ENCODE measurements at places on chromosomes 5 and 9. TPM values are rescaled to one million over a fixed set of nuclear protein-coding genes. Genes with fewer than 3 reads are reported as not detected.

GRCh38 chr5:113161806-113162205 lies 185.2 kb downstream of the DCP2 start:
- no peak for DNase-seq

DNA sequence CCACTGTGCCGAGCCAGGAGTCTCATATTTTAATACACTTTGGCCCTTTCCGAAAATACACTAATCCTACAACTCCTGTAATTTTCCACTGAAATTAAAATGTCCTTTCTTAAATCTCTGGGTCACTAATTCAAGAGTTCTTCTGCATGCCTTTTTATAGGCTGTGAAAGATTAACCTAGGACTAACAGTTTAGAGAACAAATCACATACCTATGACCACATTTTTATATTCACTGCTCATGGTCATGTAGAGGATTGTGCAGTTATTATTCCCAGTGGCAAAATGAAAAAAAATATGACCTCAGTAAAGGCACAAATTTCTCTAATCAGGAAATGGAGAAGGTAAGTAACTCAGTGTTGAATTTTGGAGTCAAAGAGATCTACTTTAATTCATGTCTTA lies 33.4 kb downstream of the SLCO4C1 start:
- no peak for DNase-seq

DNA sequence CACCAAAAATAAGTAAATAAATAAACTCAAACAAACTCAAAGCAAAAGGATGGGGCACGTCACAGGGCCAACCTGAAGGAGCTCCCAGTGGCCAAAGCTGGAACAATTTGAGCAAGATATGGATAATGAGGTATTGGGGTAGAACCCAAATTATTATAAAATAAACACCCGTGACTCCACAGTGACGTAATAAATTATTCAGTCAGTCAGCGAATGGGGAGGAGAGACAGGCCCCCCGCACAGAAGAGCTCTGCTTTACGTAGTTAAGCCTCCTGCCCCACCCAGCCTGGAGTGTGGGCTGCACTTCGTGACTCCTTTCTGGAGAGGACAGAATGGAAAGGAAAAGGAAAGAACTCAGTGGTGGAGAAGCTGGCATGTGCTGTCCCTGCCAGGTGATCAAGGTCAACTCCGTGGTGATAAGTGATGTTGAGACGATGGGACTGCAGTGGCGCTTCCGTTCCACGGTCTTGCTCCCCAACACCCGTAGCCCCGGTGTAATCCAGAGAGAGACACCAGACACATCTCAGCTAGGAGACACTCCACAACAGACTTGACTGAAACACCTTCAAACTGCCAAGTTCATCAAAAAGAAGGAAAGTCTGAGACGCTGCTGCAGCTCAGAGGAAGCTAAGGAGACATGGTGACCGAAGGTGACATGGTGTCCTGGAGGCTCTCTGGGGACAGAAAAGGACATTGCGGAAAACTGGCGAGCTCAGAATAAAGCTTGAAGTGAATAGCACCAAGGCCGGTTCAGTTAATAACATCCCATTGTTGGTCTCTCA lies 83.3 kb upstream of the COL5A1 start:
- no peak for DNase-seq

The MVB12B gene
- 0.49 TPM for total RNA-seq

The IFNB1 gene
- total RNA-seq = not detected
